ENCODE measurements at places on chromosomes 2 and 18.

DNA sequence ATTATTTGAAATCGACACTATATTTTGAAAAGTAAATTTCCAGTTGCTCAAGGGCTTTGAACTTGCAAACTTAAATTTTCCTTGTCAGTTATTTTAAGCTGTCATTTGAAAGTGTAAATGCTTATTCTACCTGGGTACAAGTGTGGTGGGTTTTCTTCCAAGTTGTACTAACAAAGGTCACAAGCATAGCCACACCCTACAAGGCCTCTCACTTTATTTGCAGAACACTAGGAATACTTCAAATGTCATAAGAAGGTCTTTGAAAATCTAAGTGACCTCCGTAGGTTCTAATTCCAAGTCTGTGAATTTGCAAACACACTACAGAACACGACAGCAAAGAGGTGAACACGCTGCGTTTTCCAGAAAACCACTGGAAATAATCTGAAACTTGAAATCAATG, 9.3 kb upstream of the RMDN2 start:
- DNase-seq: no peak

DNA sequence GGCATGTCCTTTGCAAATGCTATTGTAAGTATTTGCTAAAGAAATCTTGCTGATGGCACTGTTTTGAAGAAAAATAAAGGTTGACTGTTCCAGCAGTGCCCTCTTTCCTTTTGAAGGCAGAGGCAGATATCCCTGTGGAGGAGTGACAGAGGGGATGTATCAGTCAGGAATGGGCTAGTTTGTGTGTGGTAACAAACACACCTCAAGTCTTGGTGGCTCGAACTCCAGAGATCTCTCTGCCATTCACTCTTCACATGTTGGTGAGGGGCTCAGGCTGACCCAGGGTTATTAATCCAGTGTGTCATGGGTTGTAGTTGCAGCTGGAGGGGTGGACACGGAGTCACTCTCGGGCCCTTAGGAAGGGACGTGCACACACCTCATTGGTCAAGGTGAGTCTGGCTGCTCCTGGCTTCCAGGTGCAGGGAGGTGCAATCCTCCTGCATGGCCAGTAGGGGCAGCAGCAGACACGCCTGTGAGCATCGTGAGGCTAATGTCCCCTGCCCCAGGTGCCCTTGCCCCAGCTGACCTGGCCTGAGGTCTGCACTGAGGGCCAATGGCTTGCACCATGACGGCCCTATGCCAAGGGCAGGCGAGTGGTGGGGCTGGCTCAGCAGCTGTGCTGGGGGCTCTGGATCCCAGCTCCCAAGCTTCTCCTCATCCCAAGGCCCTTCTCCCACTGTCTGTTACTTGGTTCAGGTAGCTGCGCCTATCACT, 146.5 kb downstream of the ASB1 start:
- DNase-seq: no peak

GRCh38 chr2:115174651-115175050, 732.2 kb downstream of the DPP10 start:
- peak; percentile 1 for DNase-seq

- DNase-seq: no peak
These were observed 13.2 kb downstream of the TXNDC2 start for GRCh38 chr18:9898792-9899549.

DNA sequence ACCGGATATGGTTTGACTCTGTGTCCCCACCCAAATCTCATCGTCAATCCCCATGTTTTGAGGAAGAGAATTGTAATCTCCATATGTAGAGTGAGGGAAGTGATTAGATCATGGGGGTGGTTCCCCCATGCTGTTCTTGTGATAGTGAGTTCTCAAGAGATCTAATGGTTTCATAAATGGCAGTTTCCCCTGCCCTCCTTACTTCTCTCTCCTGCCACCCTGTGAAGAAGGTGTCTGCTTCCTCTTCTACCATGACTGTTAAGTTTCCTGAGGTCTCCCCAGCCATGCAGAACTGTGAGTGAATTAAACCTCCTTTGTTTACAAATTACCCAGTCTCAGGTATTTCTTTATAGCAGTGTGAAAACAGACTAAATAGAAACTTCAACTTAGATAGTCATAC, 69.5 kb downstream of the SESTD1 start:
- DNase-seq: no peak

GRCh38 chr2:141692829-141693228, 438.0 kb downstream of the LRP1B start:
- DNase-seq: no peak

GRCh38 chr18:22822024-22822423, 111.1 kb upstream of the RBBP8 start:
- no peak for DNase-seq

DNA sequence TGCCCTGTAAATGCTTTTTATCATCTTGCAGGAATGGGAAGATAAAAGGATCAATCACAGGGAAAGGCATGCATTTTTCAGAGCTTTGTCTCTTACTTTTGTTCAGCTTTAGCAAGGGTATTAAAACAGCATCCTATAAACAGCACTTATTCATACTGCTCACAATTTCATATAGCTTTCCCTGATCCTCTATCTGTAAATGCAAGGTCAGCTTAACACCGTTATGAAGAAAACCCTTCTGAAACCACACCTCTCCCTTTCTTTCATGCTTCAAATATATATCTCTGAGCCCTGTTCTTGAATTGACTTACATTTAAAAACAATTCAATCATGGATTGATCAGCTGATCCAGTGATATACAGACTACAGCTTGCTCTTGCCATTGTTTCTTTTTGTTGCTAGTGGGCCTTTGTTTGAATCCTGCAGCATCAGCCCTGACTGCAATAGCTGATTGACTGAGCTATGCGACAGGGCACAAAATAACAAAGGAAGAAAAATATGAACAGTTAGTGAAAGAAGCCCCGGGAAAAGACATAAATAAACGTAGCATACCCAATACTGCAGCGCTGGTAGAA, 795.5 kb upstream of the CDH2 start:
- no peak for DNase-seq

Data from G401 (cell line).